Stimulated activated naive CD8-positive, alpha-beta T cell treated with anti-CD3 and anti-CD28 coated beads, Interleukin-15, amount 100 ng/mL, for 72 hours (primary cell): ENCODE measurements at places on chromosomes 7 and 10.

DNA sequence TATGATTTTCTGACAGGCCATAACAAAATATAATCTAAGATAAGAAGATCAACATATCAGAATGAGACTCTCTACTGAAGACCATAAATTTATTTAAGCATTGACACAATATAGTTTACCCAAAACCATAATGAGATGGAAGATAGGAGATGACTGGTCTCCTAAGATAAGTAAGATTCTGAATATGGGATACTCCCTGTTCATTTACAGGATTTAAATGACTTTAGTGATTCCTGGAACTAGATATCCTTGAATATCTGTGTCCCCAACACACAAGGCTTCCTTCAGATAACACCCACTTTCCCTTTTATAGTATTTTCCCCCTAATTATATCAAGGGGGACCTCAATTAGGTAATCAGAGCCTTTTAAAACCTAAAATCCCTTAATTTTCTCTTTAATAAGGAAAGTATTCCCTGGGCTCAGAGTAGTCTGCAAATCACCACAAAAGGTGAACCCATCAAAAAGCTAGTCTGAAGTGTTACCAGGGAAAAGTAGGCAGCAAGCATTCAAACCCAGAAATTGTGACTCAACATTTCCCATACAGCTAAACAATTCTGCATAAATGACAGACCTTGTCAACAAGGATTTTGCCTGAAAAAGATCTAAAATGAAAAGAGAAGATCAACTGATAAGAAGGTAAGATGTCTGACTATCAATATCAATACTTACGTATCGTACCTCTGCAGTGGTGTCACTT is 99.9 kb downstream of the CNOT4 start:
- DNase-seq = no peak

DNA sequence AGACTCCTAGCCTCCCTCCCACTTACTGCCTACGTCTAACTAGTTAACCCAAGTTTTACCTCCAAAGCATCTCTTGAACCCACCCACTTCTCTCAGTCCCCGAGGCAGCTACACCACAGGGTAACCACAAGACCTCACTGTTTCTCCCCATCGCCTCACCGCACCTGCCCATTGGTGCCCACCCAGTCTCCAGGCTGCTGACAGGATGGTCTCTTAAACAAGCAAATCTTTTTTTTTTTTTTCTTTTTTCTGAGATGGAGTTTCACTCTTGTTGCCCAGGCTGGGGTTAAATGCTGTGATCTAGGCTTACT is 47.0 kb downstream of the DENND2A start:
- peak; percentile 13 for DNase-seq

DNA sequence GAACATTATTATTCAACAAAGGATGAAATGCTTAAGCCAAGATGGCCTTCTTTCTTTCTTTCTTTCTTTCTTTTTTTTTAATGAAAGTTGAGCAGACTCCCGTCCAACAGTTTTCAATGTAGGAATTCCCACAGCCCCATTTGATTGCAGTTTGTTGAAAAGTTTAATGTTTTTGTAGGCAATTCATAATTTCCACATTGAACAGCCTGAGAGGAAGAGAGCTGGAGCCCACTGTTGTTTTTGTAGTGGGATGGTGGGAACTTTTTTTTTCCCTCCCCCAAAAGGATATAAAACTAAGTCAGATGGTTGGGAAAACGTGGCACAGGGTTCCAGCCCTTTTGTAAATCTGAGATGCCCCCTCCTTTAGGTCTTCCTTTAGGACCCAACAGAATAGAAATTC is 86.6 kb downstream of the TCF7L2 start:
- no peak for DNase-seq

- DNase-seq = peak; percentile 42
These were observed 20.5 kb upstream of the PITRM1 start for GRCh38 chr10:3192856-3193635.

DNA sequence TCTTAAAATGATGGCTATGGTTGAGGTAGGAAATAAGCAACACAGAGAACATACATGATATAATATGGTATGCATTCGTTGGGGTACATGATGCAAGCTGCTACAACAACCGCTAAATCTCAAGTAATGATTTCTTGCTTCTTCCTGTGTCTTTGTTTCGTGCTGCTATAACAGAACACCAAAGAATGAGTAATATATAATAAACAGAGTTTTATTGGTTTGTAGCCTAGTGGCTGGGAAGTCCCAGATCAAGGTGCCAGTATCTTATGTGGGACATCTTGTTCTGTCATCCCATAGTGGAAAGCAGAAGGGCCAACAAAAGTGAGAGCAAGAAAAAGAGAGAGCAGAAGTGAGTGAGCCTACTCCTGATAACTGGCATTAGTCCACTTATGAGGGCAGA is 689.7 kb downstream of the SUGCT start:
- DNase-seq = no peak

GRCh38 chr7:77797734-77798393 is 370 bp downstream of the TMEM60 start:
- no peak for DNase-seq

DNA sequence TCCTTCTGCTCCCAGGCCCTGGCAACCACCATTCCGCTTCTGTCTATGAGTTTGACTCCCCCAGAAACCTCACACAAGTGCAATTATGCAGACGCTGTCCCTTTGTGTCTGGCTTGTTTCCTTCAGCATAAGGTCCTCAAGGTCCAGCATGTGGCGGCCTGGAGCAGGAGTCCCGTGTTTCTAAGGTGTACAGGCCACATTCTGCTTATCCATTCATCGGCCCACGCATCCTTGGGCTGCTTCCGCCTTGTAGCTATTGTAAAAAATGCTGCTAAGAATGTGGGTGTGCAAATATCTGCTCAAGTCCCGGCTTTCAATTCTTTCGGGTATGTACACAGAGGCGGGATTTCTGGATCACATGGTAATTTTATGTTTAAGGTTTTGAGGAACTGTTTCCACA is 38.2 kb downstream of the ESYT2 start:
- no peak for DNase-seq

- DNase-seq = no peak
These were observed 145.9 kb downstream of the C7orf25 start for GRCh38 chr7:42765931-42766330.

DNA sequence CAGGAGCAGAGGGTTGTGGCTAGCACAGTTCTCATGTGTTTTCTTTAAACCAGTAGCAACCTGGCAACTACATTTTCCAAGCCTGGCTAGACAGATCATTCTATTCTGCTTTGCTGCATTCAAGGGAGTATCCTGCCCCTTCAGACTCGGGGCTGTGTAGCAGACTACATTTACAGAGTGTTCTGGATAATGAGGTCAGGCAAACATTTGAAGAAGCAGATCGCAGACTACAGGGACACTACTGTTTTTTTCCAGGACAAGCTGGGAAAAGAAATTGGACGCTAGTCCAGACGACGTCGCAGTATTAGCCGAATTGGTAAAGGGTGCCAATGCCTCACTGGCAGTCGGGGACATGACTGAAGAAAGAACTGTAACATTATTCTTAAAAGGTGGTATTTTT is 61.0 kb upstream of the PAPSS2 start:
- DNase-seq = no peak

DNA sequence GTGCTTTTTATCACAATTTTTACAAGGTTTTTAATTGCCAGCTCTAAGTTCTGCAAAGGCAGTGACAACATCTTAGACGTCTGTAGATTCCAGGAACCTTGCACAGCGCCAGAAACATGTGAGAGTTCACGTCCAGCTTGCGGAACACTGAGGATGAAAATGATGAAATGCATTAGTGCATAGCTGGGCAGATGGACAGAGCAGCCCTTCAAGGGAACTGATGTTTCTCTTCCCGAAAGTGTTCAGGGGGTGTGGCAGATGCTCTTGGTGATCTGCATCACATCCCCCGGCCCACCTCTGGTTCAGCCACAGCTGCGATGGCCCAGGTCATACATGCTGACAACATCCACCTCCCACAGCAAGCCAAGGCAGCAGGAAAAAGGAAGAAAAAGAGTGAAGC is 40.9 kb downstream of the ITIH5 start:
- DNase-seq = no peak

DNA sequence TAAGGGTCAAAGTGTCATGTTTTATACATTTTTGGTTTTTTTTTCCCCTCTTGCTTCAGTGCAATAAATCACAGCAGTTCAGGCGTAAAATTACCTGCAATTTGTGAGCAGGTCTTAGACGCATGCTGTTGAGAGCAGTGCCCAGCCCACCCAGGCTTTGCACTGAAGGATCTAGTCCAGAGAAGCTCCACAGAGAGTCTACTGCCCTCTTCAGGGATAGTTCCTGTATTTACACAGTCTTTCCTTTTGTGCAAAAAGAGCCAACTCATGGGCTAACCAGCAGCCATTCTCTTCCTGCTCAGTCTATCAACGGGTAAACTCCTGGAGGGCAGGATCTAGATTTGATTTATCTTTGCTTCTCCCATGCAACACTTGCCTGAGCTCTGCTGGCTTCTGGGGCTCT is 82.2 kb upstream of the NAMPT start:
- DNase-seq = no peak

DNA sequence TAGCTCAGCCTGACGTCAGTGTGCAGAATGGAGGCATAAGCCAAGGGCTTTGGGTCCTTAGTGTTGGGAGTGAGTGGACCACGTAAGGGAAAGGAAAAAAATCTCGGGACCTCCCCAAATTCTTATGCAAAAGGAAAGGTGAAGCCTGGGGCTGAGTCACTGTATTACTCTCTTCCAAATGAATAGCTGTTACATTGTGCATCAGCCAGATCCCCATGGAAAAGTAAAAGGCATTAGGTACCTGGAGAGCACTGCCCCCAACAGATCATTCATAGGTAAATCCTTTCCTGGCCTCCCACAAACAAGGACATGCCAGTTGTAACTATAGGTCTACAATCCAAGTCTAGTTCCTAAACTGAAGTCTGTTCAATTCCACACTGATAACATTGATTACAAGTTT is 170.5 kb downstream of the C1GALT1 start:
- no peak for DNase-seq

DNA sequence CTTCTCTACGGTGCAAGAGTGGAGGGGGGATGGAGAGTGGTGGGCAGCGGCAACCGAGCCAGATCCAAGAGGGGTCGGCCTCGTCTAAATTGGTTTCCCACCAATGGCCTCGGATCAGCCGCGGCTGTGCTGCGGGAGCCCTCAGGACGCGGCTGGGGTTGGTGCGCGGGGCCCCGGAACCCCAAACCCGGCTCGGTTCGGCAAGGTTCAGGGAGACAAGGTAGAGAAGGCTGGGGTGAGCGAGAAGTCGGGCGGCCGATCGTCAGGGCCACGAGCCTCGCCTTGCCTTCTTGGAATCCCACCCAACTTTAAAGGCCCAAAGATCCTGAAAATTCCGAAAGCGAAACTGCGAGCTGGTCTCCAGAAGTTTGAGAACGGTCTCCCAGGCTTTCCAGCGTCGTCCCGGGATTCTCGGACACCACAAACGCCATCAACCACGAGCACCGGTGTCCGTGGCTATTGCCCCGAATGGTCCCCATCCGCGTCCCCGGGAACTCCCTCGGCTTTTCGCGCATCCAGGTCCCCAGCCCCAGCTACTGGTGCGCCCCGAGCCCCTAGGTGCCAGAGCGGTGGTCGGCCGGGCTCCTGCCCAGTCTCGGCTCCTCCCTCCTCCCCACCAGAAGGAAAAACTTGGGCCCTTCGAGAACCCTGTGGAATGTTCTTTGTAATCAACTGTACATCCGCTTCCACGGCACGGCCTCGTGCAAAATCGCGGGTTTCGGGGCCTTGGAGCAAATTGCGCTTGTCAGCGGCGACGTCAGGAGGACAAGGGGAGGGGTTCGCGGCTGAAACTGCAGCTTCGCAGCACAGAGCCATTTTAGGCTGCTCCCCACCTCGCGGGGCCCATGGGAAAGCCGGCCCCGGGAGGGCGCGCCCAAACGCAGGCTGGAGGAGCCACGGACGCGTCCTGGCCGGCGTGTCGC is 3.2 kb downstream of the SFMBT2 start:
- DNase-seq = peak; percentile 55

DNA sequence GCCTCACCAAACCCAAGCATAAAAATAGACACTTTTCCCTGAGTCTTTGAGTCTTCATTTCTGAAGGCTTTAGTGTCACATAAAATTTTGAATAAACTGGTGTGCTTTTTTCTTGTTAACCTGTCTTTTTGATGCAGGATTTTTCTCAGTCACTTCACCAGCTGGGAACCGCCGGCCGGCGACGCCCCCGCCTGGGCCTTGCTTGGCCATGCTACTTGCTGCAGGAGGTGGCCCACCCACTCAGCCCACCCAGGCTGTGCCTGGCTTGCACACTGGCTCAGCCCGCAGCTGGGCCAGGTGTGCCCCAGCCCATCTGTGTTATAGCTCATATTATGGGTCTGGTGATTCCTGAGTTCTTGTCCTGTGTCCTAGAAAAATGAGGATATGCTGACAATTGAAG is 247.4 kb upstream of the CACNA2D1 start:
- DNase-seq = no peak

DNA sequence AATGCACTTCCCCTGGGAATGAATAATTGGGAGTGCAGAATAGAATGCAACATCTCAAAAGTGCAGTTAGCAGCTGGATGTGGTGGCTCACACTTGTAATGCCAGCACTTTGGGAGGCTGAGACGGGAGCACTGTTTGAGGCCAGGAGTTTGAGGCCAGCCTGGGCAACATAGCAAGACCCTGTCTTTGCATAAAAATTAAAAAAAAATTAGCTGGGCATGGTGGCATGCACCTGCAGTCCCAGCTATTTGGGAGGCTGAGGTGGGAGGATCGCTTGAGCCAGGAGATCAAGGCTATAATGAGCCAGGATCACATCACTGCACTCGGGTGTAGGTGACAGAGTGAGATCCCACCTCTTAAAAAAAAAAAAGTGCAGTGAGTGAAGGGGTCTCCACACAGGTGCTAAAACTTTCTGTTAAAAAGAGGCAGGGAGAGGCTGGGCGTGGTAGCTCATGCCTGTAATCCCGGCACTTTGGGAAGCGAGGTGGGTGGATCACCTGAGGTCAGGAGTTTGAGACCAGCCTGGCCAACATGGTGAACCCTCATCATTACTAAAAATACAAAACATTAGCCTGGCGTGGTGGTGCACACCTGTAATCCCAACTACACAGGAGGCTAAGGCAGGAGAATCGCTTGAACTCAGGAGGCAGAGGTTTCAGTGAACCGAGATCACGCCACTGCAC is 13.5 kb upstream of the ZMIZ1 start:
- DNase-seq = no peak

GRCh38 chr10:43190775-43191174 is 52.5 kb downstream of the CSGALNACT2 start:
- no peak for DNase-seq
